ENCODE measurements at places on chromosomes 16 and 17.

DNA sequence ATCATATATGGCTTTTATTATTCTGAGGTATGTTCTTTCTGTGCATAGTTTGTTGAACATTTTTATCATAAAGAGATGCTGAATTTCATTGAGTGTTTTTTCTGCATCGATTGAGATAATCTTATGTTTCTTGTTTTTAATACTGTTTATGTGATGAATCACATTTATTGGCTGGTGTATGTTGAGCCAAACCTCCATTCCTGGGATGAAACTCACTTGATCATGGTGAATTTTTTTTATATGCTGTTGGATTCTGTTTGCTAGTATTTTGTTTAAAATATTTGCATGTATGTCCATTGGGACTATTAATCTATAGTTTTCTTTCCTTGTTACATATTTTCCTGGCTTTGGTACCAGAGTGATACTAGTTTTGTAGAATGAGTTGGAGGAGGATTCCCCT is 500.2 kb downstream of the CDH11 start:
- no peak for DNase-seq

DNA sequence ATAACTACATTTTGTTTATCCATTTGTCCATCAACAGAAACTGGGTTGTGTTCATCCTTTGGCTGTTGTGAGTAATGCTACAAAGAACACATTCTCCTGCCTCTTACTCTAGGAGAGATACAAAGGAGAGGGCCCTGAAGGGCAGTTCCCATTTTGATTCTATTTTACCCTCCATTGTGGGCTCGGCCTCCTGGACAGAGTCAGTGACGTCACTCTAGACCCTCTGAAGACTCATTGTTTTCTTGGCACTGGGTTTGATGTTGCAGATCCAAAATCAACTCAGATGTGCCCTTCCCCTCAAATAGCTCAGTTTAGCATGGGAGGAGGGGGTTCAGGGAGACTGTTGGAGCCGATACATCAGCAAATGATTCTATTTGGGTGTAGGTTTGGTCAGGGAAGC is 280.9 kb downstream of the UTP18 start:
- no peak for DNase-seq

DNA sequence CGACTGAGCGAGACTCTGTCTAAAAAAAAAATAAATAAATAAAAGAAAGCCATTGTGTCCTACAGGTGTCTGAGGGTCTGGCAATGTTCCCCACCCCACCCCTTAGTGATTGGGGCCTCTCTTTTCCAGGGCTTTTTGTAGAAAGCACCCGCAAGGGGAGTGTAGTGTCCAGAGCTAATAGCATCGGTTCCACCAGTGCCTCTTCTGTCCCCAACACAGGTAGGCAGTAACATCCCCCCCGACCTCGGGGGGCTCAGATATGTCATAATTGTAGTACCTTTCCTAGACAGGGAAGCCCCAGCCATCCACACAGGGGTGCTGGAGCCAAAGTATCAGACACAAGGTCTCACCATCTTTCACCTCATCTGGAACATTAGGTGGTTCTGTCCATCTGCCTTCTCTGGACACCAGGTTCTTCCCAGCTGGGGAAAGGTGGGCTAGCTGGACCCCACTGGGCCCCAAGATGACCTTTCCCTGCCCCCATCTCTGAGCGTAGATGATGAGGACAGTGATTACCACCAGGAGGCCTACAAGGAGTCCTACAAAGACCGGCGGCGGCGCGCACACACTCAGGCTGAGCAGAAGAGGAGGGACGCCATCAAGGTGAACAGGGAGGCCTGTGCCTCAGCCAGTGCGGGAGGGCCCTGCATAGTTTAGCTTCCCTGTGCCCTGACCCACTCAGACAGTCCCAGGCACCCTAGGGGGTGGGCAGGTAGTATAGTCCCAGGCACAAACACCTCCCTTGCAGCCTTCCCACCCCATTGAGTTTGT is 1.6 kb downstream of the MLX start:
- DNase-seq, result no peak

DNA sequence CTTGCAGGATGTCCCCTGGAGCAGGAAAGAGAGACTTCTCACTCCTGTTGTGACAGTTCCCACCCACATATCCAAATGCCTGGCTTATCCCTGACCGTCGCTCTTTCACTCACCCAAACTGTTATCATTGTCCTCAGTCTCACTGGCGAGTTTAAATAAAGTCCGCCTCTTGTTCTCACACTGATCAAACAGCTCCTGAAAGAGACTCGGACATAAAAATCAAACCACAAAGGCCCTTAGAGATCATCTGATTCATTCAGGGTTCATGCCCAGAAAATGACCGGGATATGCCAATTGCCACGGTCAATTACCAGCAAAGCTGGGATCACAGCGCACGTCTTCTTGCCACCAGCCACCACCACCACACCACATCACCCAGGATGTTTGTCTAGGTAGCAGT is 19.9 kb downstream of the GGA3 start:
- DNase-seq, result no peak

DNA sequence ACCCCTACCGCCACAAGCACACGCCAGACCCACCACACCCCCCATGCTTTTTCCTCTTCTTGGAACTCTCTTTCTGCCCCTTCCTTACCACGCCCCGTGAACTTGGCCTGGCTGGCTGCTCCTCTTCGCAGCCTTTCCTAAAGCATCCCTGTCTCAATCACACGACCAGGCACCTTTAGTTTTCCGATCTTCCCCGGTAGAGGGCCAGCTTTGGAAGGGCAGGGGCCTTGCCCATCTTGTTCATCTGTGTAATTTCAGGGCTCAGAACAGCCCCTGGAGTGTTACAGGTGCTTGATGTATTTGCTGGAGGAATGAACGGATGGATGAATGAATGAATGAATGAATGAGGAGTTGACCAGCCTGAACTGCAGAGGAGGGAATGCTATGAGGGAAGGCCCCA is 3.7 kb downstream of the SPPL2C start:
- DNase-seq, result no peak

- no peak for DNase-seq
These were observed 90.5 kb downstream of the TNFRSF13B start for GRCh38 chr17:16881239-16881924.

- no peak for DNase-seq
These were observed 306.1 kb upstream of the KIF2B start for GRCh38 chr17:53516636-53517035.

- no peak for DNase-seq
These were observed 949 bp upstream of the GSPT1 start for GRCh38 chr16:11916524-11917285.

DNA sequence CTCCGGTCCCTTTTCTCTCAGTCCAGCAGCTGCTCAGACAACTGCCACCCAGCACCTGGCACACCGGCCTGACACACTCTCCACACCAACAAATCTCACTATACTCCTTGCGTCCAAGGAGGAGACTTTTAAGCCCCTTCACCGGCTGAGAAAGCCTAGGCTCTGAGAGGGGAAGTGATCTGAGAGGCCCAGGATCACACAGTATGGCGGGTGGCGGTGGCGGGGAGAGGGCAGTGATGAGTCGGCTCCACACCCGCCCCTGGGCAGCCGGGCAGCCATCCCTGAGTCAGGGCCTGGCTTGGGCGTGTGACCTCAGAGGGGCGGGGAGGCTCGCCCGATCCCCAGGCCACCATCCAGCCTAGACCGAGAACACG is 569 bp downstream of the FLII start:
- peak; percentile 73 for DNase-seq

DNA sequence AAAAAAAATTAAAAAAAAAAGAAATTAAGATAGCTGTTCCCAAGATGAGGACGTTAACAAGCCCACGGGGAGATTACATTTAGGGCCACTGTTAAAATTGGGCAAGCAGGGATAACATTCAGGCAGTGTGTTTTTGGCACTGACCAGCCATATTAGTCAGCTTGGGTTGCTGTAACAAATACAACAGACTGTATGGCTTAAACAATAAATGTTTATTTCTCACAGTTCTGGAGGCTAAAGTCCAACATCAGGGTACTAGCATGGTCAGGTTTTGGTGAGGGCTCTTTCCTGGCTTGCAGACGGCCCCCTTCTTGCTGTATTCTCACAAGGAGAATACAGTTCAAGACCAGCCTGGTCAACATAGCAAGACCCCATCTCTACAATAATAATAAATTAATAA is 31.3 kb downstream of the ARSG start:
- no peak for DNase-seq

DNA sequence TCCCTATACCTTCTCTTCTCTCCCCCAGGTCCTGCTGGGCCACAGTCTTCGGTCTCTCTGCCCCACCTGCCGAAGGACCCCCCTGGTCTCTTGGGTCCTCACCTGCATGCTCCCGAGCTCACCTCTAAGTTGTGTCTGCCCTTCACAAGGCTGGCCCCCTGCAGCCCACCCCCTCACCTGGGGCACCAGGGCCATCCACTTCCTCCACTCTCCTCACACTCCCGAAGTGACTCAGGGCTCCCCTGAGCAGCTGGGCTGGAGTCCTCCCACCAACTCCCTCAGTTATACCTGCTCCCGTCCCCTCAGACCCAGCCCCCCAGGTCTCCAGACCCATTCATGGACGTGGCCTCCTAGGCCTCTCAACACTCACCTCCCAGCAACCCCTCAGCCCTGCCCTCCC is 822.0 kb downstream of the KCNJ18 start:
- no peak for DNase-seq

GRCh38 chr16:1331712-1332617 is 1.5 kb upstream of the BAIAP3 start:
- DNase-seq, result peak; percentile 58

DNA sequence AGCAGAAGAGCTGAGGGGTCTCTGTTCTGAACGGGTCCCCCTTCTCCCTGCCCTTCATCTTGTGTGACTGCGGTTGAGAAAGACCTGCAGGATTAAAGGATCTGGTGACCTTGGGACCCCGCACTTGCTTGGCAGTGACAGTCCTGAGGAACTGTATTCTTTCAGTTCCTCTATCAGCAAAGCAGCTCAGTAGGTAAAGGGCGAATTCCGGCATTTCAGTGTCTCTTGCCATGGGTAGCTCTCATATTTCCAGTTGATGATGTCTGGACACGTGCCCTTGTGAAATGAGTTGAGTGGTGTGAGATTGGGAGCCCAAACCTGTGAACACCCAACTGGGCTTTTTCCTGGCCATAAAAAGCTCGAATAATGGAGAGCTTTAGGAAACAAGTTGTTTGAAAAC is 135.7 kb downstream of the PRKCA start:
- no peak for DNase-seq

DNA sequence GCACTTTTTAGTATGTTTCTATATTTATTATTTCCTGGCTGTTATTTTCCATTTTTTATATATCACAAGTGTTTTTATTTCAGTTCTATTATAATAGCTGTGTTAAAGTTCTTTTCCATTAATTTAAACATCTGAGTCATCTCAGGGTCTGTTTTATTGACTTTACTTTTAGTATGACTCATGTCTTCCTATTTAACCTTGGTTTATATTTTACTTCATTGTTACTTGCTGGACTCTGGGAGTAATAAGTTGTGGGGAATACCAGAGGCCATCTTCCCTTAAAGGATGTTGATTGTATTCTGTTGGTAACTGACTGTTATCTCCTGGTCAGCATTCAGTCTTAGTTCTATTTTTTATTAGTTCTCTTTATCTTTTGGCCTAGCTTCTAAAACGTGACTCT is 1508.2 kb downstream of the CDH11 start:
- DNase-seq, result no peak

GRCh38 chr16:75789237-75789636 is 62.9 kb upstream of the CPHXL start:
- no peak for DNase-seq

GRCh38 chr16:70410734-70411133 is 28.2 kb downstream of the ST3GAL2 start:
- DNase-seq, result no peak

- DNase-seq, result no peak
These were observed 1.4 kb downstream of the NXPH3 start for GRCh38 chr17:49576917-49577649.

Data from stimulated activated CD8-positive, alpha-beta memory T cell treated with anti-CD3 and anti-CD28 coated beads, Interleukin-4, amount 100 ng/mL, for 48 hours (primary cell).